ENCODE measurements at places on chromosomes 6 and 20.

- DNase-seq: no peak
Measured at GRCh38 chr6:140052736-140053729, 678.6 kb upstream of the CITED2 start.

DNA sequence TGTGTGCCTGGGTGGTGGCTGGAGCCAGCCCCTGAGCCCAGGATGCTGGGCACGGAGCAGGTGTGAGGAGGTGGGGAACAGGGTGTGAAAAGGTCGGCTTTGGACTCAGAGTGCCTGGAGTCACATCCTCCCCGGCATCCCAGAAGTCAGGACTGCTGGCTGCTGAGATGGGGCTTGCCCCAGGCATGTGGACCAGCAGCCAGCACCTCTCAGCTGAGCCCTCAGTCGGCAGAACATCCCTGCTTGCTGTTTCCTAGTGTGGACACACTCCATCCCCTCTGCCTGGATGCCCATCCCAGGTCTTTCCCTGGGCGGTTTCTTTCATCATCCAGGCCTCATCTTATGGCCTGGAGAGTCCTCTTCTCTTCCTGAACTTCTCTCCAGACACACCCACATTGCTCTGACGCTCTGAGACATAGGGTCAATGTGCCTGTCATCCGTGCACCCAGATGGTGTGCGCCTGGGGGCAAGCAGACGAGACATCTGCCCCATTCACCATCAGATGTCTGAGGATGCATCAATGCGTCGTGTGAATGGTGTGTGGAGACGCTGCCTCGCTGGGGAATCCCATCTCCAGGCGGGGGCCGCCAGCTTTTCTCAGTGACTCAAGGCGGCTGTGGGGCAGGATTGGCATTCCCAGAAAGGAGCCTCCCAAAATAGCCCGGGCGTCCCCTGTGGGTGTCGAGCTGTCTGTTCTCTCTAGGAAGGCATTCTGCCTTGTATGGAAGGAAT is 104.2 kb downstream of the SYCP2 start:
- no peak for DNase-seq

DNA sequence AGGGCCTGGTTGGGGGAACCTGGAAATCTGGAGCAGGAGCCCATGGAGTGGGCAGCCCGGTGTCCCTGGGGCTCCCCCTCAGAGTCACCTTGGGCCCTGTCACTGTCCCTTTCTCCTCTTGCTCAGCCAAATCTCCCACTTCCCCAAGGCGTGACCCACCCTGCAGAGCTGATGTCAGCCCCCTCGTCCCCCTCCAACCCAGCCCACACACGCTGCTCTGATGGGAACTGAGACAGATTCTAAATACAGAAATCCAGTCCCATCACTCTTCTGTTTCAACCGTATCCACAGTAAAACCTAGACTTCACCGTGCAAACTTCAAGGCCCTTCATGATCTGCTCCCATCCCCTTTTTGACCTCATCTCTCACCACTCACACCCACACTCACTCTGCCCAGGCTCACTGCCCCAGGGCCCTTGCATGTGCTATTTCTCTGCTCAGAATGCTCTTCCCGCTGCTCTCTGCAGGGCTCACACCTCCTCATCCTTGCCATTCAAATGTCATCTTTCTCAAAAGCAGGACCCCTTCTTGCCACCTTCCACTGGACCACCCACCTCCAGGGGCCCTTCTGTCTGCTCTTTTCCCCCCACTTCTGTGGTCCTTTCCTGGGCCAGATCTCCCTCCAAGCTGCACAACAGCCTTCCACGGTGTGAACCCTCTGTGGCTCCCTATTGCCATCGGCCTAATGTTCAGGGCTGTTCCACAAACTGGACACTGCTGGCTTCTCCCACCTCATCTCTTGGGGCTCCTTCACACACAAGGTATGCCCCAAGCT is 16.6 kb downstream of the TGM2 start:
- DNase-seq: no peak

DNA sequence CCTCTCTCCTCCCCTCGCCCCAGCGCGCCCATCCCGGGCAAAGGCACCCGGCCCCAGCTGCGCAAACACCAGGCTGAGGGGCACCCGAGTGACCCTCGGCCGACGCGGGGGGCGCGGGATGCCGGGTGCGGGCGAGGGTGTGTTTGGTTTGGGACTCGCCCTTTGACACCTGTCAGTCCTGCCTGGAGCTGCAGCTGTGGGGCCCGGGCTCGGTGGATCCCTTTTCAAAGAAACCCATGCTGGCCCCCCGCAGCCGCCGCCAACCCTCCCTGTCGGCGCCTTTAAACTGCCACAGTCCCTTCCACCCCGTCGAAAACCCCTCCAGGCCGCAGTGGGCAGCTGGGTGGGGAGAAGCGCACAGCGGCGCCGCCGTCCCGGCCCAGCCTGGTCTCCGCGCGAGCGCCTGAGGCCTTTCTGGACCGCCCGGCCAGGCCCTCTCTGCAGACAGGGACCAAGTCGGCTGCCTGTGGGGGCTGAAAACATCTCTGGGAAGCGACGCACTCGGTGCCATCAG is 5.5 kb downstream of the FOXQ1 start:
- DNase-seq: no peak

DNA sequence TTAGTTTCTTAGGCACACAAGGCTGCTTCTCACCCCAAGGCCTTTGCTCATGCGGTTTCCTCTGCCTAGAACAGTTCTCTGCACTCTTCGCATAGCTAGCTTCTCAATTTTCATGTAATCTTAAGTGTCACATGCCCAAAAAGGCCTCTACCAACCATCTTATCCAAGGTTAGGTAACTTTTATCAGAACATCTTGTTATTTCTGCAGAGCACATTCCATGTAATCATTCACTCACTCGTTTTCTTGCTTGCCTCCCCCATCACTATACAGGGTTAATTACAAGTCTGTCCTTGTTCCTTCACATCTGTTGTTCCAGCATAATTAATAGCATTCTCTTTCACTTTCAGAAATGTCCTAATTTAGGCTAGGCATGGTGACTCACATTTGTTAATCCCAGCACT is 53.8 kb downstream of the NCOA6 start:
- no peak for DNase-seq

DNA sequence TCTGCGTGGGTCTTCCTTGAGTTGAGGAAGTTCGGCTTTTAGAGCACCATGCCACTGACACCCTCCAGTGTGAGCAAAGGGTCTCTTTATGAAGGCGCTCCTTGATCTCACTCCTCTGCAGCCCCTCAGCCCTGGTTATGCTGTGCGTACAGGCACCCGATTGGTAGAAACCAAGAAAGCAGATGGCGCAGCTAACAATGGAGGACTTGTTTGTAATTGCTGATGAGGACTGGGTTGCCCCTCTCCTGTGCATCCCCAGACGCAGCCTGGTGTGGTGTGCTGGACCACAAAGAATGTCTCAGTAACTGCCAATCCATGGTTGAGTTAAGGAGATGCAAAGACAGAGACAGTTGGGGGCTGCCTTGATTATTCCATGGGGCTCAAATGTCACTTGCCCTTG is 30.2 kb downstream of the INSM1 start:
- DNase-seq: no peak

DNA sequence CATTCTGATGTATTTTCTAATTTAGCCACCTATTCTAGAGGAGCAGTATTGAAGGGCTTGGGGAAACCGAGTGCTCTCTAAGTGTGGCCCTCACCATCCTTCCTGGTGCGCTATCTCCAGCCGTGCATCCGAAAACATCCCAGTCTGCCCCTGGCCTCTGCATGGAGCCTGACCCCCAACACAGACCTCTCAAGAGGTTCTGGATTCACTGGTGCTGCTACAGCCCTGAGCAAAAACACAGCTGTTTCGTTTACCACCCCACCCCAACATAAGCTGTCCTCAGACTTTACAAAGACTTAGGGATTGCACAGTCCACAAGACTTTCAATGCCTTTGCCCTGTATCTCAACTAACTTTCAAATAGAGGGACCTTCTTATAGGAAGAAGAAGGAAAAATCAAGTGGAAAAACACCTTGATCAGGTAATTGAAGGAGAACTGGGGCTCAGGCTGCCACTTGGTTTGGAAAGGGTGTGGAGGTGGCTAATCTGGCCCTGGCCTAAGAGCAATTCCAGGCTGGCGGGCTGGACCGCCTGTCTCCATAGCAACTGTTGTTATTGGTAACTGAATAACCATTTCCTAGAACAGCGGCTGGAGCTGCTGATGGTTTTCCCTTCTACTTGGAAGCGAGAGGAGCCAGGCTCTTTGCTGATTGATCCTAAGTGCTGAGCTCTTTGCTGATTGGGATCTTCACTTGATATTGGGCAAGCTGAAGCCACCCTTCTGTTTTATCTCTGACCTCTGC is 90.2 kb upstream of the TOX2 start:
- no peak for DNase-seq

DNA sequence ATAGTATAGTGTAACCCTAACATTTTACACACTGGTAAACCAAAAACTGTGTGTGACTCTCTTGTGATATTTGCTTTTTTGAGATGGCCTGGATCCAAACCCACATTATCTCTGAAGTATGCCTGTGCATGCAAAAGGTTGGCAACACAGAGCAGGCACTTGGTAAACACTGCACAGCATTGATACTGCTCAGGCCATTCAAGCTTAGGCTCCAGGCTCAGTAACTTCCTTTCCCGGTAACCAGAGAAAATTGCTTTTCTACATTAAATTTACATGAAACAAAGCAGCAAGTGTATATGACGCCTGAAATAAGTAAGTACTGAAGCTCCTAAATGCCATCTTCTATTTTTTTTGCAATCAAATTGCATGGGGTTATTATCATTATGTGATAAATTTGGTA is 205.7 kb downstream of the EPM2A start:
- DNase-seq: no peak

Data from T-helper 1 cell (primary cell).